Muscle of back (tissue), 13 donors: ENCODE measurements at places on chromosomes 2 and 18. TPM values are rescaled to one million over a fixed set of nuclear protein-coding genes. Genes with fewer than 3 reads are reported as not detected.

The HTR2B gene
- 0.08 TPM for polyA plus RNA-seq

The SH3RF3 gene
- 3.9 TPM for polyA plus RNA-seq

The NYAP2 gene
- polyA plus RNA-seq, result 0.23 TPM

The ACADL gene
- polyA plus RNA-seq, result 9.7 TPM

The IL1RL1 gene
- 0.34 TPM for polyA plus RNA-seq

- DNase-seq, result no peak
Measured at GRCh38 chr2:191800874-191801273, 46.0 kb downstream of the CAVIN2 start.

DNA sequence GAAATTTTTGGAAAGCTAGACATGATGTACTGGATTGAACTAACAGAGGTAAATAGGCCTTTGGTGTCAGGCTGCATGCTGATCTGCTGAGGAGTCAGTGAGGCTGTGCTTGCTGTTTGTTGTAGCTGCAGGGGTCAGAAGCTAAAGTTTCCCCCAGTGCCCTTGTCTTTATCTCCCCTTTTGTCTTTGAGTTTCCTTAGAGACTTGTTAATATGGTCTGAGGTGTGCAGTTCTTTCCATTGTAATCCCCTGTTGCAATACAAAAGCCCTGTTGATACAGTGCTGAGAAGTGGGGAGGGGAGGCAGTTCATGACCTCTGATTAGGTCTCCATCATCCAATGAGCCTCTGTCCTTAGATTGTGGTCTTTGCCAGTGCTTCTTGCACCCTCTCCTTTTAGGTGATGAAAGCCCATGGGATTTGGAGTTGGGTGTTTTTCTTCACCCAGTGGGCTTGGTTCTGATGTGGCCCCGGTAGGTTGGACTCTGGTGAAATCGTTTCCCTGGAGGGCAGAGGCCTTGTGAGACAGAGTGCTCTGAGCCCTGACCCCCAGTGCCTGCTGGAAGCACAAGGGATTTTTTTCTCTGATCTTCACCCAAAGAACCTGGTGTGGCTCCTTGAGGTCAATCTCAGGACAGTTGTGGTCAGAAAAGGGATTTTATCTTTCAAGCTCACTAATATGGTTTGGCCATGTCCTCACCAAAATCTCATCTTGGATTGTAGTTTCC is 163.1 kb downstream of the TMEM18 start:
- DNase-seq, result no peak

DNA sequence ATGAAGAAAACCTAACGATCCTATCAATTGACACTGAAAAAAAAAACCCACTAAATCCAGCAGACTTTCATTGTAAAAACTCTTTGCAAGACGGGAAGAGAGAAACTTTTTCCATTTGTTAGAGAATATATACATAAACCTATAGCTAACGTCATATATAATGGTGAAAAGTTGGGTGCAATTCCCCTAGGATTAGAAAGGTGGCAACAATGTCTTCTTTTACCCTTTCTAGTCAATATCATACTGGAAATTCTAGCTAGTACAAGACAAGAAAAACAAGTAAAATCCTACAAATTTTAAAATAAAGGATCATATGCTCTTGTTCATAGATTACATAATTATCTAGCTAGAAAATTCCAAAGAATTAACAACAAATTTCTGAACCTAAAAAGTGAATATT is 1596.5 kb upstream of the LRRTM1 start:
- no peak for DNase-seq

- no peak for DNase-seq
Measured at GRCh38 chr2:121519732-121520640, 10.7 kb upstream of the RNU4ATAC start.

- DNase-seq, result no peak
Measured at GRCh38 chr2:182345384-182345783, 81.5 kb downstream of the PDE1A start.

DNA sequence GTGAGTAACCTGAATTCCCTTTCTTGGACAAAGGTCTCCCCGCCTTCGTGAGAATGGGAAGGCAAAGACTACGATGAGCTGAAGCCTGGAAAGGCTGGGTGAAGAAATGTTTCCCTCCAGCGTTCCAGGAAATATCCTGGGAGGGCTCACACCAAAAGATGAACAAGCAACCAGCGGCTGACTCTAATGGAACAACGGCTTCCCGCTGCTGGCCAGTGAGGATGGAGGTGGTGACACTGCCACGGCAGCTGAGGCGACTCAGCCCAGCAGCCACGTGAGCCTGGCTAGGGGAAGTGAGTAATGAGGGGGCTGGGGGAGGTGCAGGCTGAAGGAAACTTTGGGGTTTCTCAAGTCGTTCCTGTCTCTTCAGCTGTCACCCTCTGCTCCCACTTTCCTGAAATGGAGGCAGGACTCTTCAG is 105.0 kb upstream of the SMAD7 start:
- DNase-seq, result no peak

- no peak for DNase-seq
Measured at GRCh38 chr18:8231316-8231715, 377.9 kb upstream of the RAB12 start.

GRCh38 chr18:44238454-44238853 is 442.2 kb upstream of the SETBP1 start:
- no peak for DNase-seq

DNA sequence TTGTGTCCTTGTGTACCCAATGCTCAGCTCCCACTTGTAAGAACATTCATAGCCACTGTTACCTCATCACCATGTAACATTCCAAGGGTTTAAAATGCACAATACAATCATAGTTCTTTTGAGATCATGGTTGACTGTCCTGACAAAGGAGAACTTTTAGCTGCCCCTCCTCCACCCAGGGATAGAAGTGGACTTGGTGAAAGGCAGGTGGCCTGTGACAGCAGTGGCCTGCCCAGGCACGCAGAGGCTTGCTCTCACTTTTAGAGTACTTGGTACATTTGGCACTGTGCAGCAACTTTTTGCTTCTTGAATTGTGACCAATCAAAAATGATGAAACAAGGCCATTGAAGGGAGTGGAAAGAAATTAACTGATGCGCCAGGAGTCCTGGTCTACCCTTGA is 108.7 kb downstream of the ANKRD44 start:
- DNase-seq, result no peak

DNA sequence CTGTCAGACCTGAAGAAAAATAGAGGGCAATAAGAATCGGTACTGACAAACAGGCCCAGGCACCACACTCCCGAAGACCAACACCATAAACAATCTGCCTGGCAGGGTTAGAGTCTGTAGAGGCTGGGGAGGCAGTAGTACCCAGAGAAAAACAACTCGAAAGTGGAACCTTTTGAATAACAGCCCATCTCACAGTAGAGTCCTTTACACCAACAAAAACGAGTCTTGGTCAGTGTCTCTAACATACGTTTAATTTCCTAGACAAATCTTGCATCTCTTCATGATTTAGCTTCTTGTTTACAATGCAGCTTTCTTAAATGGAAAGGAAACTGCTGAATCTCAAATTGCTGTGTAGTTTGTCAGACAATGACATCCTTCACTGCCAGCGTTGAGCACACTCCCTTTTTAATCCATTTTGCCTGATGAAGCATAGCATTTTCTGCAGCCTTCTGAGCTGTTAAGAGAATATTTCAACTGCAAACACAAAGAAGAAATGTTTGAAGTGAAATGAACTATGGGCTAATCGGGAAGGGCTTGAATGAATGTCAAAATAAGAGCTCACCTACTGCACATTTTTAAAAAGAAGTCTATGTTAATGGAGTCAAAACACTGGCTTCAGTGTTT is 73.1 kb upstream of the DSG1 start:
- no peak for DNase-seq

DNA sequence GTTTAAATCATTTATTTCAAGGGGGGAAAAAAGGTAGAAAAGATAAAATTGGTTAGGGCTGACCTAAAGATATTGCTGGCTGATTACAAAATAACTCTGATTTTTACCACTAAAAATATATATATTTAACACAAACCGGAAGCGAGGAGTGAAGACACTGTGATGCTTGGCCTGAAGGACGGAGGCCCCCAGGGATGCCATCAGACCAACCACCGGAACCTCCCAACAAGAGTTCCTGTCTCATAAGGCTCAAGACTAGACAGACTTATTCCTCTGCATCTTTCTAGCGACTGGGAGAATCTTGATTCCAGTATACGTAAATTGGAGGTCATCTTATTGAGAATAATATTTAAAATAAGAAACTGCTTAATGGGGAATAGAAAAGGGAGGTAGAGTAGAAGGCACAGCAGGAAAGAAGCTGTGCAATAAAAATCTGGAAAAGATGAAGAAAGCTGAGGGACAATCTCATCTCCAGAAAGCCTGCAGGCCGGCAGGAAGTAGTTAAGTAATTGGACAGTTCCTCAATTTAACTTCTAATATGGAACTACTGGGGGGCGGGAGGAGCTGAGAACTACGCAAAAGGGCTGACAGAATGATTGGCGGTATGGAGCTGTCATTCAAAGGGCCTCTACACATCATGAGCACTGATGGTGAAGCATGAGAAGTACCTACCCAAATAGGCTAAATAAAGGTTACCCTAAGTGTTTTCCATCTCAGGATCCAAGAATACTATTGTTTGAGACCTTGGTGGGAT is 91.1 kb downstream of the DTNB start:
- no peak for DNase-seq

GRCh38 chr2:152051436-152051835 is 47.4 kb downstream of the CACNB4 start:
- no peak for DNase-seq

GRCh38 chr2:69250981-69251380 is 136.0 kb downstream of the GFPT1 start:
- DNase-seq, result no peak

DNA sequence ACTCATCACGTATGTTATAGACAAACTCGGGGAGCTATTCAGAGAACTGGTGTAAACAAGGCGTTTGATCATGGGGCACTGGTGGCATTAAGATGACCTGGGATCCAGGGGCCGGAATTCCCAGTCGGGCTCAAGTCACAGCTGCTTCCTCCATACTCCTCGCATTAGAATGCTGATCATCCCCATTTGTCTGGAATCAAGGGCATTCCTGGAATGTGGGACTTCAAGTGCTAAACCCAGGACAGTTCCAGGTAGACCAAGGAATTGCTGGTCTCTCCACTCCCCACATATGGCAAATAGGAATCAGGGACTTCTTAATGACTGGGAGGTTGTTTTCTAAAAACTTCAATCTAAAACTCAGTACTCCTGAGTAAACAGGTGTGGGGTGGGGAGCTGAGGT is 355.7 kb upstream of the RAB6C start:
- no peak for DNase-seq

DNA sequence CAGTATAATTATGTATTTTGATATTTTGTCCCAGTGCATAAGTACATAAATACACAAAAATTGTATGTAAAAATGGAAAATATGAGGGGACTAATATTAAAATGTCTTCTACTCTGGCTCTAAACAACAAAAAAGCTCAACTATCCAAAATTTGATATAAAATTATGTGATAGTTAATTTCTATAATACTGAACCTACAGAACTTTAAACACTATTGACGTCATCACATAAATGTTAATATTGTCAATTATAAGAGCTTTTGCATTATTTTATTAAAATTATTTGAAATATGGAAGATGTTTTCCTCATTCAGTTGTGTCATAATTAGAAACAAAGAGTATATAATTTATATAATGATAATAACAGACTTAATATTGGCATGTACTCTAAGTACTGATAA is 1139.7 kb upstream of the TMEFF2 start:
- DNase-seq, result no peak

DNA sequence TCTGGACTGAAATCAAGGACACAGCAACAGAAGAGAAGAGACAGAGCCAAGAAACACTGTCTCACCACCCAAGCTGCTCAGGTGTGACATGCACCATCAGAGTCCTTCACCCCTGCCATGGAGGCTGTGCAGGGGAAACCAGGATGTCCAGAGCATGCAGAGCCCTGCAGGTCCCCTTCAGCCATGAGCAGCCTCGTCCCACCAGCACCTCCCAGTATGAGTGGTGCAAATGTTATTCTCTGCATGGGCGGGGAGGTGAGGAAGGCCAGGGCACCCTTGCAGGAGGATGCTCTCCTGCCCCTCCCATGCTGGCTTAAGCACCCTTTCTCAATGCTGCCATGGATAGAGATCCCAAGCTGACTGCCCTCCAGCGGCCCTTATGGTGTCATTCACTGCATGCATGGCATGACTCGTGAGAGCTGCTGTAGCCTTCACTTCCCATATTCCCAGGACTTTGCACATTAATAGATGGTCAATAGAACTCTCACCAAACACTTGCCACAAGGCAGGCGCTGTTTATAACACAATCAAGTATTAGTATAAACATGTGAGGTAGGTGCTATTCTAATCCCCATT is 171.0 kb downstream of the ANAPC1 start:
- no peak for DNase-seq

- DNase-seq, result no peak
Measured at GRCh38 chr18:78721238-78721875, 258.3 kb upstream of the SALL3 start.

GRCh38 chr2:47525167-47525566 is 122.2 kb downstream of the MSH2 start:
- no peak for DNase-seq

DNA sequence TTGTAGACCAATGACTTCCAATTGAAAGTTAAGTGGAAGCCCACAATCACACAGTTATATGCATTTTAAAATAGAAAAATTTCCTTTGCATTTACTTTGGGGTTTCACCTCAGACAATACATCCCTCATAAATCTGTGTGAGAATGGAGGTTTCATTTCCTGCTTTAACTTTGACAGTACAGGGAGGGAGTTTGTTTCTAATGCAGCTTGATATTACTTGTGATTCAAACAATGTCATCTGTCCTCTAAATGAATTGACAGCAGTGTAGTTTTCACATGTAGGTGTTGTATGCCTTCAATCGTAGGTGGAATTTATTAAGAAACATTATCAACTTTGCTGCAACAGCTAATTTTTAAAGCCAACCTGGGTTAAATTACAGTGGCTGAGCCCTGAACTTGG is 75.2 kb downstream of the TMEFF2 start:
- no peak for DNase-seq

GRCh38 chr18:67410075-67411070 is 106.1 kb downstream of the DSEL start:
- peak; percentile 42 for DNase-seq

- no peak for DNase-seq
Measured at GRCh38 chr2:200306931-200307723, 634 bp downstream of the SPATS2L start.

DNA sequence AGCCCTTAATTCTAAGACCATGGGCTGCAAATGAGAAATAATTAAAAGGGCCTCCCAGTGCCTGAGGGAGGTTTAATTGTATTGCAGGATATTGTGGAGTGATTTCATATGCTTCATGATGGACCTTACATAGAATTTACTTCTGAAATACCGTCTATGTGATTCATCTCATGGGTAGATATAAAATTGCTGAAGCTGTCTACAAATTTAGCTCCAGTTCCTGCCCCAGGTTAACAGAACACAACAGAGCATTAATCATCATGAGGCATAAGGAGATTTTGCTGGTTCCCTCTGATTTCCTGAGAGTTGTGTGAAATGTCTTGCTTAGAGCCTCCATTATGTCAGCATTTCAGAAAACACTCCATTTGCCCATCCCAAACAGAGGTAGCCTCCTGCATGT is 770 bp downstream of the UPP2 start:
- DNase-seq, result no peak
